ENCODE measurements at places on chromosomes 2 and 18.

DNA sequence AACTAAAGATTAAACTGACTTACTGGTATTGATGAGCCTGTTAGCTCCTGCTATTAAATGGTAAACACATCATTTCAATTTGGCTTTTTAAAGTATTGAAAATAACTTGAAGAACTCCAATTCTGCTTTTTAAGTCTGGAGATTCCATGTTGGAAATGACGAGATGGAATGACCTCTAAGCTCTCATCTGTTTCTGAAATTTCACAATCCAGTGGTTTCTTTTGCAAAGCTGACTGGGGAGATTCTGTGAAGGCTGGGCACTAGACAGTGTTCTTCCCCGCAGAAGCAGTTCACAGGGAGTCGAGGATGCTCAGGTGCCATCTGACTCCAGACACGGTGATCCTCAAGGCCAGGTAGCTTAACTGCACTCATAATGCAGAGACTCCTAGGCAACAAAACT, 44.7 kb downstream of the DHRS9 start:
- DNase-seq = no peak

GRCh38 chr2:169683054-169683424, 11.2 kb downstream of the CFAP210 start:
- no peak for DNase-seq

- peak; percentile 24 for DNase-seq
These were observed 567 bp downstream of the PCYOX1 start for GRCh38 chr2:70258532-70258875.

- DNase-seq = no peak
These were observed 1.4 kb downstream of the SPATS2L start for GRCh38 chr2:200307724-200308545.

- peak; percentile 47 for DNase-seq
These were observed 39.6 kb downstream of the RTTN start for GRCh38 chr18:70165936-70166335.

DNA sequence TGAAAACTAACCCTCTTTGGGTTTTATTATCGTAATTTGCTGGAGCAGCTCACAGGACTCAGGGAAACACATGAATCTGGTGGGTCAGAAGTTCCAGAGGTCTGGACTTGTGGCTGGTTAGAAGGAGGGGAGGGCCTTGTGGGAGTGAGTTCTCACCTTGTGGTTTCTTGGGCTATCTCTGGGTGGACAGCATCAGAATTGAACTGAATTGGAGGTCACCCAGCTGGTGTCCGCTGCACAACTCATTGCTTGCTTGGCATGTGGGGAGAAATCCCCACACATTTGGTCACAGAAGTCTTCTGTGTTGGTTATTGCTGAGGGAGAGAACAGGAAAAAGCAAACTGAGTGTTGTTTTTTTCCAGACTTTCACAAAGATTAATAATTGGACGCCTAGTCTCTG, 27.5 kb downstream of the ZNF892 start:
- no peak for DNase-seq

DNA sequence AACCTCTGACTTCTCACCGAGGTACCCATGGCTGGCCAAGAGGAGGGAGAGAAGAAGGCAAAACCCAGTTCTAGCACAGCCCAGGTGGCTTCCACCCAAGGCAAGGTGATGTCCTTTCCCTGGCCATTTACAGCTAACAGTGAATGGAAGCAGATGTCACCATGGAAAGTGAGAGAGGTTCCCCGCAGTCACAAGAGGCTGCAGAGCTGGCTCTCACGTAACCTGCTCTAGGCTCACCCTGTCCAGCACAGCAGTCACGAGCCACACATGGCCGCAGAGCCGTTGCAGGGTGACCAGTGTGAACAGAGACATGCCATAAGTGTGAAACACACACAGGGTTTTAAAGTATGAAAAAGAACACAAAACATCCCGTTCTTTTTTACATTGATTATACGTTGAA, 169.4 kb downstream of the TNS1 start:
- no peak for DNase-seq

GRCh38 chr18:79507546-79508480, 112.1 kb downstream of the NFATC1 start:
- DNase-seq = no peak

DNA sequence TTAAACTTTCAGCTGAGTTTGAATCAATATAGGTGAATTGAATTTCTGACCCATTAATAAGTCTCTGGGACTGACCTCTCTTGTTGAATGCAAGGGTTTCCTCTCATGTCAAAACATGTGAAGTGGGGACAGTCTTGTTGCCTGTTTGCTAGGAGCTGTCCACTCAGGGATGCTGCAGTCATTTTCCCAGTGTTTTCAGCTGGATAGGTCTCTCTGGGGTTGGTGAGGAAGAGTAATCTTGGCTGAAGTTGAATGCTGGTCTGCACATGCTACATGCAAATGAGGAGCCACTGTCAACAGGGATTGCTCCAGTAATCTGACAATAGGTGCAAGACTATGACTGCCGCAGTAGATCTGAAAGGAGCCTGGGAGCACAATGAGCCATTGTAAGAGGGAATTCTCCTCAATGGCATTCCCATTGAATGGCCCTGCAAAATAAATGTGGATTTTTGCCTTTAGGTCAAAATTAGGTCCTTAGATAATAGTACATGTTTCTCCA, 34.1 kb upstream of the IL1RL1 start:
- no peak for DNase-seq

DNA sequence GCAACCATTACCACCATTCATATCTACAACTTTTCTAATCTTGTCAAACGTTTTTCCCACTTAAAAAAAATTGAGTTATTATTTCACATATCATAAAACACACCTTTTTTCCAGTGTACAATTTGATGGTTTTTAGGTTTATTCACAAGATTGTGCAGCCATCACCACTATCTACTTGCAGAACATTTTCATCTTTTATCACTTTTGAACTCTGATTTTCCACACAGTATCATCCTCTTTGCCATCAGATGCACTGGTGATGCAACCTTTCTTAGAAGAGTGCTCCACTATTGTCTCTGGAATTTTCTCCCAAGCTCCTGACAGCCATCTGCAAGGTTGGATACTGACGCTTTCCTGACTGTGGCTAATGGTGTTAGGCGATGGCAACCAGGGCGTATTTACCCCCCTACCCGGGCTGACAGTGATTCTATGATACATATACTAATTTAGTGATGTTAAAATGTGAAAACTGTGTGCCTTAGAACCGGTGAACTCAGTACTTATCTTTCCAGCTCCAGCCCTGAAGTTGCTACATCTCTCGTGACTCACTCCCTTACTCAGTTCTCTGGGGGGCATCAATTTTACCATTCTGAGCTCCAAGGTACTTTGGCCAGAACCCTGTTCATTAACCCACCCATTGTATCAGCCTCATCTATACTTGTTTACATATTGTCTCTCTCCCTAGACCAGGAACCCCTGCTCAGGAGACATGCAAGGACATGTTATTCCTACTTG, 105.4 kb upstream of the SPRED2 start:
- DNase-seq = no peak

DNA sequence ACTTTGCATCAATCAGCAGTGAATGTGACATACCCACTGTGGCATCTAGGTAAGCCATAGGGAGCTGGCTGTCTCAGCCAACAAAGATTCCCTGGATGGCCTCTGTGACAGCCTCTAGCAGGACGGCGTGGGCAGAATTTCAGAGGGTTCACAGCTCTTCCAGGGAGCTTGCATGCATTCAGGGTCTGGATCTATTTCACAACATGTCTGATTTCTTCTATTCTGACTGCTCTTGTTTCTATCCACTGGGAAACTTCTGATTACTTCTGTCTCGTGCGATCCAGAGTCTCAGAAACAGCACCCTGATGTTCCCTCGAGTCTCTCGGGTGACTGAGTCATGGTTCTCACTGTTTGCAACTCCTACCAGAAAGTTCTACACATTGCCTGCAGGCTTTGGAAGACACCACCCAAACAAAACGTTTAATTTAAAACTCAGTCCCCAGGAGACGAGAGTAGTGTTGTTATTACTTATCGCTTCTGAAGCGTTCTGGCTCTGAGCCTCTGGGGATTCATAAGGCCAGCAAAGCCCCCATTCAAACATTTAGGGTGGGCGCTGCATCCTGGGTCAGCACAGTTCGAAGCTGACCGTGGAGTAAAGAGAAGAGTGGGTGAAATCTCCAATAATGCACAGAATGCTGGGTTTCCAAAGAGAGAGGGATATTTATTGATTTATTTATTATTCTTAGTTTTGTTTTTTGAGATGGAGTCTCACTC, 41.9 kb upstream of the ODC1 start:
- no peak for DNase-seq

GRCh38 chr2:128475427-128476211, 157.0 kb upstream of the HS6ST1 start:
- DNase-seq = no peak

DNA sequence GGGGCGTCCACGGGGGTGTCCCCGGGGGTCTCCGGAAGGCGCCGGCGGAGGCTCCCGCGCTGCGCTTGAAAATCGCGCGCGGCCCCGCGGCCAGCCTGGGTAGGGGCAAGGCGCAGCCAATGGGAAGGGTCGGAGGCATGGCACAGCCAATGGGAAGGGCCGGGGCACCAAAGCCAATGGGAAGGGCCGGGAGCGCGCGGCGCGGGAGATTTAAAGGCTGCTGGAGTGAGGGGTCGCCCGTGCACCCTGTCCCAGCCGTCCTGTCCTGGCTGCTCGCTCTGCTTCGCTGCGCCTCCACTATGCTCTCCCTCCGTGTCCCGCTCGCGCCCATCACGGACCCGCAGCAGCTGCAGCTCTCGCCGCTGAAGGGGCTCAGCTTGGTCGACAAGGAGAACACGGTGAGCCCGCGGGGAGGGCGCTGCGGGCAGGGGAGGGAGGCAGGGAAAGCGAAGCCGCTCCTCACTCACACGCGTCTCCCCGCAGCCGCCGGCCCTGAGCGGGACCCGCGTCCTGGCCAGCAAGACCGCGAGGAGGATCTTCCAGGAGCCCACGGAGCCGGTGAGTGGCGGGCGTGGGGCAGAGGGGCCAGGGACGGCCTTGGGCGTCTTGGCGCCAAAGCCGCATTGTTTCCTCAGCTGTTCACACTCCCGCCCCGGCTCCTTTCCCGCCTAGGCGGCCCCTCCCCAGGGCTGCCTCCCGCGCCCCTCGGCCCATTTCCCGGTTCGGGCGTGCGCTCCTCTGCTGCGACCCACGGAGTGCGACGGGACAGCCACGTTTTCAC, at the start of gene RRM2:
Gene RRM2, plus strand, starts transcription at position 240 of the 781 bp plus-strand sequence. Its CDS starts 60 bp downstream, at position 300.
- peak; percentile 98 for DNase-seq

GRCh38 chr18:415617-416612, 84.6 kb downstream of the COLEC12 start:
- no peak for DNase-seq

DNA sequence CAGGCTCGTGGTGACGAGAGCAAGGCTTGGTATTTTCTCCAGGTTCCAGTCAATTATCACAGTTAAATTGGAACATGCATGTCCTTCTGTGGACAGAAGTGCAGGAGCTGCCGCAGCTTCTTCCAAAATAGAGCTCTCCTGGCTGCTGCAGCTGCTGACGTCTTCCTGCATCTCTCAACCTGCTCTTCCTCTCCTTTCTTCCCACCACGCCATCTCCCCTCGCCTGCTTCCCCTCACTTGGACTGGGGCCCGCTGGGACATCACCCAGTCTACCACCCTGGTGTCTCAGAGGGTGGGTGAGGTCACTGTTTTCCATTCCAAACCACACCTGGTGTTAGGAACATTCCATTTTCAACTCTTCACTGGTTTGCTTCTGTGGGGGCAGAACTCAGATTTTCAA, 41.4 kb downstream of the SPP2 start:
- DNase-seq = no peak

DNA sequence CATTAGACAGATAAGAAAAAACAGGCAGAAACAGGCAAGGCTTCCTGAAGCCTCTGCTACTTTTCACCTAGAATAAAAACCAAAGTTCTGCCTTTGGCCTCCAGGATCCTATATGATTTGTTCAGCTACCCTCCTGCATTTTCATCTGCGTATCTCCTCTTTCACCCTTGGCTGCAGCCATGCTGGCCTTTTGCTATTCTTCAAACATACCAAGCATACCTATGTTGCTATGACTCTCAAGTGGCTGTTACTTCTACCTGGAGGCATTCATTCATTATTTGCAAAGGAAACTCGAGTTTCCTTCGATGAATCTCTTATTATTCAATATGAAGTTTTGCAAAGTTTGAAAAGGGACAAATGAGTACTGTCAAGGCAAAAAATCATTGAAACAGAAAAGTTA, 106.4 kb upstream of the HNMT start:
- no peak for DNase-seq

DNA sequence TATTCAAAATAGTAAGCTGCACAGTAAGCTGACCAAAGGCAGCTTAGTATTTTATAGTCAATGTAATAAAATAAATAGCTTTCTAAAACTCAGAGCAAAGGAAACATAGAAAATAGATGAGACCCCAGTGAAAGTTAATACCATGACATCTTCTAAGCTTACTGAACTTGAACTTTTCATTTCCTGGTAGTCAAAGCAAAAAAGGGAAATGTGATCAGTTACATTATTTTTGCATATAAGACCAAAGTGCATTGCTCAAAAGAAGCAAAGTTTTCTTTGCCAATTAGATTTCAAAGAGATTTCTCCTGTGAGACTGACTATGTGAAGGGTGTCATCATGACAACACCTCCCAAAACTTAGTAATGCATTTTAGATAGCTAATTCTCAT, 70.2 kb downstream of the MYO1B start:
- no peak for DNase-seq

DNA sequence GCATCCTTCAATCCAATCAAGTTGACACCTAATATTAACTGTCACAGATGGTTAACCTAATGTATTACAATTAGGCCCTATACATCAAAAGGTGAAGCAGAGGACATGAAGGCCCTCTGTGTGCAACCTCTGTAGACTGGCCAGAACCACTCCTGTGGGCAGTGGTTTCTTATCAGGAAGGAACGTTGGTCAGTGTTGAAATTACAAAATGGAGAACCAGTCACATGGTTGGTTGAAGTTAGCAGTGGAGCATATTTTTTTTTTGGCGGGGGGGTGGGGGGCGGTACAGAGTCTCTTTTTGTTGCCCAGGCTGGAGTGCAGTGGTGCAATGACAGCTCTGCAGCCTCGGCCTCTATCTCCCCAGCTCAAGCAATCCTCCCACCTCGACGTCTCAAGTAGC, 19.8 kb downstream of the RNU2-63P start:
- DNase-seq = no peak

GRCh38 chr18:62285281-62285680, 39.8 kb upstream of the TNFRSF11A start:
- no peak for DNase-seq

DNA sequence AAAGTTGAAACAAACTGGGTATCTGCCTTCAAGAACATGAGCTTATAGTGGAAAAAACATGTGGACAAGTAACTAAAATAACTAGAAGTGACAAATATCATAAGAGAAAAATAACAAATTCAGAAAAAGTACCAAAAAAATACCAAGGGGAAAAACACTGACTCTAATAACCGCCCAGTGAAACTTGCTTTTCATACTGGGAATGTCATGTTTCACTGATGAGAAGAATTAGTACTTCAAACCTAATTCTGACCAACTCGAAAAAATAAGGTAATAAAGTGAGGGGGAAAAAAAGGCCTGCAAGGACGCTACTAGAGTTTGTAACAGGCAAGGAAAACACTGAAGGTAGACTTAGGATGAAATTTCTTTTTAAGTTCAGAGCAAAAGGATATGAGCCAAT, 83.6 kb downstream of the RTTN start:
- peak; percentile 29 for DNase-seq

DNA sequence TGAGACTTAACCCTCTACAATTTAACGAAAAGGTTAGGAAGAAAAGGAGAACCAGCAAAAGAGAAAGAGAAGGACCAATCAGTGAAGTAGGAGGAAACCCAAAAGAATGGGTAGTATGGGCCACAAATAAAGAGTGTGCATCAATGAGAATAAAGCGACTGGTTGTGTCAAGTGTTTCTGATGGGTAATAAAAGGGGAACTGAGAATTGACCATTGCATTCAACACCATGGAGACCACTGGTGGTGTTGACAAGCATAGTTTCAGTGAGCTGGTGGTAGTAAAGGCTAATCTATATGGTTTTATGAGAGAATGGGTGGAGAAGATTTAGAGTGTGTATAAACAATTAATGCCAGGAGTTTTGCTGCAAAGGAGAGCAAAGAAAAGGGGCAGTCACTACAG, 75.4 kb downstream of the CSRNP3 start:
- DNase-seq = peak; percentile 39

Measured in GM12865 (cell line).